ENCODE measurements at places on chromosomes 4 and X.

- DNase-seq = no peak
These were observed 177.8 kb upstream of the HAND2 start for GRCh38 chr4:173707658-173708419.

DNA sequence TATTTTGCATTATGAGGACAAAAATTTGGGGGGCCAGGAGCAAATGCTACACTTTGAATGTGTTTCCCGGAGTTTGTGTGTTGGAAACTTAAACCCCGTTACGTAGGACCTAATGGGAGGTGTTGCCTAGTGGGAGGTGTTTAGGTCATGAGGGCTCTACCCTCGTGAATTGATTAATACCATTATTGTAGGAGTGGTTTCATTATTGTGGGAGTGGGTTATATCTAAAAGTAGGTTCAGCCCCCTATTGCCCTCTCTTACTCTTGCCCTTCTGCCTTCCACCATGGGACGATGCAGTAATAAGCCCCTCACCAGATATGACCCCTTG lies 15.5 kb downstream of the UBA6 start:
- no peak for DNase-seq

GRCh38 chr4:4329496-4329895 lies 39.4 kb downstream of the ZBTB49 start:
- DNase-seq = no peak

DNA sequence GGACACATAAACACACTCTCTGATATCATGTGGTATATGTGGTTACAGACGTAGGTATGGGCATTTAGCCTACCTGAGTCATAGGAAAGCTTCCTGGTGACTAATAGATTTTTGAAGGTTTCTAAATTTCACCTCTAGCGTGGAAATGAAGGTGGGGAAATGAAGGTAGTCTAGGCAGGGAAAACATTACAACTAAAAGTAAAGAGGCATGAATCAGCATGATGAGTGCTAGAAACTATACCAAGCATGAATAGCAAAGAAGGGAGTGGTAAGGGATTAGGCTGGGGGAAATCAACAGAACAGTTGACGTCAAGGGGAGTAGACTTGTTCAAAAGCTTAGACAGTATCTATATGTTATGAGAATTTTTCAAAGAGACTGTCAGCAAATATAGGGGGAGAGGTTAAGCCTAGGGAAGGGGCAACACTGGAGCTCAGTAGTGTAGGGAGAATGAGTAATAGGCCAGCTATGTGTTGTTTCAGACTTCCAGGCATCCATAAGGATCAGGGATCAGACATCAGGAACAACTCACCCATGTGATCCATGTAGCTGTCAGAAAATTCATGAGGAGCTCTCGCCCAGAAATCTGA lies 279.3 kb upstream of the DIPK2B start:
- no peak for DNase-seq

DNA sequence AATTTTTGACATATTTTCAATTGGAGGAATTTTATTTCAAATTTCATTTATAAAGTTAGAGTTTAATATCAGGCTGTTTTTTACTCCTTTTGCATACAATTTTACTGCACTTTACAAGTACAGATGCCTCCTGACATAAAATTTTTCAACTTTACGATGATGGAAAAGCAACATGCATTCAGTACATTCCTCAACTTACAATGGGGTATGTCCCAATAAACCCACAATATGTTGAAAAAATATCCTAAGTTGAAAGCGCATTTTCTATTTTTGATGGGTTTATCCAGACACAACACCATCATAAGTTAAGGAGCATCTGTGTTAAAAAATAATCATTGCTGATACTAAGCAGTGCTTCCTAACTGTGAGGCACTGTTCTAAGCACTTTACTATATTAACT lies 4.3 kb downstream of the KLHL5 start:
- DNase-seq = no peak

GRCh38 chr4:186297013-186297645 lies 31.1 kb downstream of the F11 start:
- DNase-seq = no peak

GRCh38 chrX:108312011-108312410 lies 126.2 kb downstream of the COL4A6 start:
- no peak for DNase-seq

- DNase-seq = no peak
These were observed 87.3 kb downstream of the ADRA2C start for GRCh38 chr4:3853388-3854035.

- no peak for DNase-seq
These were observed 30.6 kb downstream of the DYNLT3 start for GRCh38 chrX:37816766-37817165.

DNA sequence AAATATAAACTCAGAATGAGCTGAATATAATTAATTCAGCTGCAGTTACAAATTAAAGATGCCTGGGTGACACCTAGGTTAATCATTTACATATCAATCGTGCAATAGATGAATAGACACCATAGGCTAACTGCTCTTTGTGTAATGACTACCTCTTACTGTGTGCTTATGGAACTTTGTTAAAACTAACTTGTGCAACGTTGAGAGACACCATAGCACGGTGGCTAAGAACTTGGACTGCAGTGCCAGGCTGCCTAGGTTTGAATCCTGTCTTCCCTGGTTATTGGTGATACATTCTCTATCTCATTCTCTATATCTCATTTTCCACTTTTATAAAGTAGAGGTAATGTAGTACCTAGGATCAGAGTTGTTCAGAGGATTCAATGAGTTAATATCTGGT lies 46.9 kb downstream of the SMAD1 start:
- no peak for DNase-seq

DNA sequence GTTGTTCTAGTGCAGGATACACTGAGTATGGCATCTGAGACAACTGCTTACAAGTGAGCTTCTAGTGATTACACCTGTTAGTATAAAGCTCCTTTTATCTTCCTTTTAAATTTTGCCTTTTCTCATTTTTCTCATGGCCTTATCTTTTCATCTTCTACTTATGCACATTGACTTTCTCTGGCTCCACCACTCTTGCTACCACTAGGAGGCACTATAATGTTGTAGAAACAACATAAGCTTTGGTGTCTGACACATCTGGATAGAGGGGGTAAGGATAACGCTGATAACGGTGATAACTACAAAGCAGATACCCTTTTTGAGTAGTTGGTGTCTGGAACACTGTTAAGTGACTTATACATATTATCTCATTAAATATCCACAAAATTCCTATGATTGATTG lies 187.4 kb upstream of the TEX13C start:
- no peak for DNase-seq

DNA sequence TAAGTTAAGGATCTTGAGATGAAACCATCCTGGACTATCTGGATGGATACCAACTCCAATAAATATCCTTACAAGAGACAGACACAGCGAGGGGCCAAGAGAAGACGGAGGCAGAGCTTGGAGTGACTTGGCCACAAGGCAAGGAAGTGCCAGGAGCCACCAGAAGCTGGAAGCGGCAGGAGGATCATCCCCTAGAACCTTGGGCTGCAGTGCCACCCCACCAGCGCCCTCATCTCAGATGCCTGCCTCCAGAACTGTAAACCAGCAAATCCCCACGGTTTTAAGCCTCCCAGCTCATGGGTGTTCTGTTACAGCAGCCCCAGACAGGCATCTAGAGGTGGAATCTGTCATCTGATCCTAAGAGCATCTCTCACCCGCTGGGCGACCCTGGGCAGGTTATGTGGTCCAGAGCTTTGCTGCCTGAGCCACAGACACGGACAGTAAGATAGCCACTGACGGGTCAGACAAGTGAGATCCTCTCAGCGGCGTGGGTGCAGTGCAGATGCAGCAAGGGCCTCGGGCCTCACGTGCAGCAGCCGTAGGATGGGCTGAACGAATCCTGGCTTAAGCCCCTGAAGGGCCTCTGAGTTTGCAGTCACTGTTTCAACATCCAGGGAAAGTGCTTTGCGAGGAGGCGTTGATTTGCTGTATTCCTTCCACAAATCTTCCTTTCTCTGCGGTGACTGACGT lies 25.1 kb upstream of the MXD4 start:
- no peak for DNase-seq

DNA sequence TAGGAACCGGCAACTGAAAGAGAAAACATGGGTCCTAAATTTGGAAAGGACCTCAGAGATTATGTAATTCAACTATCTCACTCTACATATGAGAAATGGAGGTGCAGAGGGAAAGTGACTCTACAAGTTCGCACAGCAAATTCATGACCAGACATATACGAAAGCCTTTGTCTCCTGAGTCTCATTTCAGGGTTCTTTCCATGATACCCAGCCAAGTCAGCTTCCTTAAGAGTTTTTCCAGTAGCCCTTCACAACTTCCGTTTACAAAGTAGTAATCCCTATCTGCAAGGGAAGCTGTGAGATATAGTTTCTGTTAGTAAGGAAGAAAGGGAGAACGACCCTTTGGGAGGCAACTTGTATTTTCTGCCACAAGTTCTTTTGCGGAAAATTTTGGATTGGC lies 110.6 kb downstream of the TEX13A start:
- no peak for DNase-seq

- DNase-seq = no peak
These were observed 147.0 kb upstream of the LEF1 start for GRCh38 chr4:108315694-108316093.

DNA sequence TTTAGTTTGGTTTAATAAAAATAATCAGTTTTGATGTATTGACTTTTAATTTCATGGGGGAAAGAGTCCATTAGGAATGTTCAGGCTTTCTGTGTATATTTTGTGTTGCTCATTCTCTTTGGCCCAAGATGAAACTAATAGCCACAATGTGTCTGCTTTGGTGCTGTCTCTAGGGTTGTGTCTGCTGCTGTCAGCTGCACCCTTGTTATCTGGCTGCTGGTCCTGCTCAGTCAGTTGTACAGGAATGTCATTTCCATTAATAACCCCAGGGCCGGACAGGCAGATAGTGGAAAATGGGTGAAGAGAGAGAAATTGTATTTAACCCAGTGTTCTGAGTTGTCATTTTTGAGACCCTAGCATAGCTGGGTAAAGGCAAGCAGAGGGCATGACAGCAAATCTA lies 115.1 kb downstream of the PHEX start:
- DNase-seq = no peak

- no peak for DNase-seq
These were observed 586.7 kb downstream of the GBA3 start for GRCh38 chr4:23279377-23279986.

GRCh38 chr4:21780148-21780547 lies 168.4 kb downstream of the KCNIP4 start:
- DNase-seq = no peak

GRCh38 chr4:108255203-108255747 lies 86.5 kb upstream of the LEF1 start:
- no peak for DNase-seq

DNA sequence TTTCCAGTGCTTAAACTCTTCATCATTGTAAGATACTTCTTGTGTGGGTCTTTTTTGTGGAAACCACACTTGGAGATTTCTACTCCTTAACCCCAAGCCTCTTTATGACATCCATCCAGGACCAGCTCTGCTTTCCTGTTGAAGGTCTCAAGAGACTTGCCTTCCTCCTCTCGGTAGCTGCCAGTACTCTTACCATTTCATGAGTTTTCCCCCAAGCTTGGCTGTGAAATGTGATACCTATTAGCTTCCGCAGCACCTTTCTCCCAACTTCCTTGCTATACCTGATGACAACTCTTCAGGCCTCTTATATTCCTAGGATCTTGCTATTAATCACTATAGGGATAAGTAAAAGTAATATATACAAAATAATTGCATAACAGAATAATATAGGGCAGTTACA lies 1.9 kb upstream of the DCK start:
- no peak for DNase-seq

GRCh38 chr4:150986085-150986484 lies 29.0 kb downstream of the LRBA start:
- no peak for DNase-seq

GRCh38 chrX:37834937-37835336 lies 12.4 kb downstream of the DYNLT3 start:
- no peak for DNase-seq

GRCh38 chr4:183522821-183523220 lies 18.0 kb downstream of the ING2 start:
- no peak for DNase-seq

DNA sequence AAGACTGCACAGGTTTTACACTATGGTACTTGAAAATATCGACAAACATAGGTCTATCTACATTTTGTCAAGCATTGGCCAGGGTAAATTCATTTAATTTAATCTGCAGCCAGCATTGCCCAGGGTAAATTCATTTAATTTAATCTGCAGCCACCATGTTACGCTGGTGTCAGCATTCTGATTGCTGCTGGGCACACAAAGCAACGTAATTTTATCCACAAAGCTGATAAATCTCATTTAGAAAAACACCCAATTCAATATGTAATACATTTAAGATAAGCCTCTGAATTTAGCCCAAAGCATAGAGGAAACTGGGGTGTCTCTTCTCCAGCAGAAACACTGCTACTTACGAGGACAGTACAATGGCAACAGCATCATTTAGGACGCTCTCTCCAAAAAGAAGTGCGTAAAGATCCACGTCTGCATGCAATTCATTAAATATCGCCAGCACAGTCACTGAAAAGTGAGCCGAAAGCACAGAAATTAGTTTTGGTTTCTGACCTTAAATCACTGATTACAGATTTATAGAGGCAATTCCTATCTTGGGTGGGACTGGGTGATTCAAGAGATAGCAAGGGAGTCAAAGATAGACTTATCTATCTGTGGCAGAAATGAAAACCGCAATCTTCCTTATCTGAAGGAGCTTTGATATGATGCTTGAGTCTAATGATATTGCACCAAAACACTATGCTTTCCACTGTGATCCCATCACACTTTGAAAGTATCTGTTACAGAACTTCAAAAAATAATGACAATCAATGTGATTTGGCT lies 88.8 kb downstream of the CHST7 start:
- no peak for DNase-seq

DNA sequence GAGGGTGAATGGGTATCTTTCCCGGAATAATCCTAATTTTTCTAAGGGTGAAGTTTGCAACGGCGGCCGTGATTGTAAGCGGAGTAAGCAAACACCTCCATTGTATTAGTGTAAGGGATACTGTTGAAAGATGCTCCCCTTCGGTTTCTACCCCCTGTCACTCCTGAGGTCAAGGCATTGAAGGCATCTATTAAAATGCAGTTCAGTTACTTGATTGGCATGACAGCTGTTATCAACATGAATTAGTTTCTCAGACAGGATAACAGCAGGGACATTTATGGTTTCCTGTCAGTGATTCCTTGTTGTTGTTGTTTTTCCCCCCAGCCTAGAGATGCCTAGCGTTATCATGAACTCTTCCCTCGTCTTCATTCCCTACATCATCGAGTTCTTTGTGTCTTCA lies 552 bp downstream of the SLC25A14 start:
- DNase-seq = no peak

- DNase-seq = no peak
These were observed 149.1 kb downstream of the MAGEB17 start for GRCh38 chrX:16316331-16316730.

DNA sequence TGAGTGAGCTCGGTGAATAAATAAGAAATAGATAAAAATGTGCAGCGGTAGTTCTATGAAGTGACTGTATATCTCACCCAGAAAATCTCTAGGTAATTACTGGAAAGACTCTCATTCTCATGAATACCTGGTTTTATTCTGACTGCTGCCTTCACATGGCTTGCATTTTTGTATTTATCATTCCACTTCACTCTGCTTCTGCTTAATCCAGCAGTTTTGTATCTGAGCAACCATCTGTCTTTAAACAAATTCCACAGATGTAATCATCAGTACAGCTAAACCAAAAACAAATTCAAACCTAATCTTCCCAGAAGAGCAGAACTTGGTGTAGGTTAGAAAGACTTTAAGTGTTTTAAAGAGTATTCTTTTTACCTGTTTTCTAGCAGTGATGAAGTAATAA lies 11.2 kb upstream of the ALB start:
- no peak for DNase-seq
